ENCODE measurements at places on chromosomes 12 and 14.

DNA sequence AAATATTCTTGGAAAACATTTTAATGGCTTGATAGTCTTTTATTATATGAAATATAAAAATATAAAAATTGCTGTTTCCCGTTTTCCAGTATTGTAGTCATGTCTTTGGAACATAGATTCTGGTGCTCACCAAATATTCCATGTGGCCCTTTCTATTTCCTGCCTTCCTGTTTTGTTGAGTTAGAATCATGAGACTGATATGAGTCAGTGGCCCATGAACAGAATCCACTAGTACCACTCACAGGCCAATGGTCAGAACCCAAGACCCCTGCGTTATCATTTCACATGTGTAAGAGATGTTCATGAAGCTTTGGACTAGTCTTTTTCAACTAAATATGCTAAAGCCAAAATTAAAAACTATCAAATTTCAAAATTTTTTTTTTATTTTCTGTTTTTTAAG, 56.9 kb downstream of the BICD1 start:
- DNase-seq, result peak; percentile 53

DNA sequence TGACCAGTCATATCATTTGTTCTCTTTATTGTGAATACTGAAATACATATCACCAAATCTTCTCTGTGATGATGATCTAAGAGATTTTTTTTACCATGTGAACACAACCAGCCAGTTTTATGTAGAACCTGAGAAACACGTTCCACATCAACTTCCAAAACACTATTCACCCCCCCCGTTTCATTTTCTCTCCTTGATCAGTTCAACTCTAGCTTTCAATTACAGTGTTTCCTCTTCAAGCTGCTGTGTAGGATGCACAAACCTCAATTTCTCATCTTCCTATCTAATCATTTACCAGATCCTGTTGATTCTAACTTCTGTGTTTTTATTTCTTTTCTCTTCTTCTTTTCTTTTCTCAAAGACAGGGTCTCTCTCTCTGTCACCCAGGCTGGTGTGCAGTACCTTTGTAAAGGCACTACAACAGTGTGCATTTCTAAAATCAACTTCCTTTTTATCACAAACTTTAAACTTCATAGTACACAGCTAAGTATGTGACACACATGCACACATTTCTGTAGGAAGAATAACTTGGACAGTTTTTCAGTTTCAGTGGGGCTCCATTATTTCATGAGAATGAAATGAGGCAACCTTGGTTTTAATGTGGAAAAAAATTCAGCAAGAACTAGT, 149.9 kb upstream of the FBXO33 start:
- no peak for DNase-seq

- no peak for DNase-seq
These were observed 44.3 kb downstream of the TMTC1 start for GRCh38 chr12:29739279-29739991.

GRCh38 chr12:109880043-109880931, at the start of gene GLTP:
GLTP (minus strand) TSS chr12:109880541; CDS start chr12:109880374, 167 bp downstream.
- peak; percentile 87 for DNase-seq

DNA sequence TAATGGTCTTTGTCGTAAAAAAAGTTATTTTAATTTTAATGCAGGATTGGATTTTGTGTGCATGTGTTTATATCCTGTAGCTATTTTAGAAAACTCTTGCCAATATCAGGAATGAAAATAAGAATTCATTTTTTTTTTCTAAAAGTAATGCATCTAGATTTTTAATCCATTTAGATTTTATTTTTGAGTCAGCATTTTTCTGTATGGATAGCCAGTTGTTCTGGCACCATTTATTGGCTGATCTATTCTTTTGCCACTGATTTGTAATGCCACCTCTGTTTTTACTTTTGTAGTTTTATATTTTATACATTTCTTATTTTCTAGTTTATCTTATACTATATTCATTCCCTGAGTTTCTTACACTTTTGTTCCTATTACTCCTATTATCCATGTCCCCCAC, 343.0 kb downstream of the FOXG1 start:
- no peak for DNase-seq

DNA sequence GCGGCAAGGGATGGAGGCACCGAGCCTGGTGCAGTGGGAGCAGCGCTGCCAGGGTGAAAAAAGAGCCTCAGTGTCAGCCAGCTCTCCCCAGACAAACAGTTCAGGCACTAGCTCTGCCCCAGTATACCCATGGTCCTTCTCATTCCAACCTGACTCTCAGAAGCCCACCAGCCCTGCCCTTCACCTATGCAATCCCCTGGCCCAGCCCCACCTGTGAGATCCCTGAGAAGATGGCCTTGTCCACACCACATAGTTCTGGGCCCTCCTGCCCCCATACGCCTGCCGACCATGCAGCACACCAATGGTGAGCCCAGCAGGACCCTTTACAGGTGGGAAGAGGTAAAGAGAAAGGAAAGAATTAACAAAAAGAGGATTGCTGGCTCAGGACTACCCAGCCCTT, 6.5 kb downstream of the KMT2D start:
- no peak for DNase-seq

GRCh38 chr12:102816816-102817434, 100.1 kb downstream of the PAH start:
- peak; percentile 53 for DNase-seq

- no peak for DNase-seq
These were observed 10.2 kb downstream of the TPCN1 start for GRCh38 chr12:113231235-113232088.

- no peak for DNase-seq
These were observed 60.1 kb upstream of the EIF5 start for GRCh38 chr14:103273745-103274615.

DNA sequence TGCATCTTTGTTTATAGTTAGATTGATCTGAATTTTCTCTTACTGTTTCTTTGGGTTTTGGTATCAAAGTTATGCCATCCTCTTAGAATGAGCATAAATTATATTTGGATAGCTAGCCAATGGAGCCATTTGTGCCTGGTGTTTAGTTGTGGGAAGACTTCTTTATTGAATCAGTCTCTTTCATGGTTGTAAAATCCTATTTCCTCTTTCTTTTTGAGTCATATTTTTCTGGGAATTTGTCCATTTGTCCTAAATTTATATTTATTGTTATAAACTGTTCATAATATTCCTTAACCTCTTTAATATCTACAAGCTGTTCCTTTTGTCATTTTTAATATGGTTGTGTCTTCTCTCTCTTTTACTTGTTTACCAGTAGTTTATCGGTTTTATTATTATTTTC, 462.5 kb downstream of the AEBP2 start:
- DNase-seq, result no peak

GRCh38 chr12:72207486-72208409, 64.4 kb upstream of the TRHDE start:
- DNase-seq, result no peak

- no peak for DNase-seq
These were observed 249.1 kb downstream of the AKAP6 start for GRCh38 chr14:32578181-32578580.

DNA sequence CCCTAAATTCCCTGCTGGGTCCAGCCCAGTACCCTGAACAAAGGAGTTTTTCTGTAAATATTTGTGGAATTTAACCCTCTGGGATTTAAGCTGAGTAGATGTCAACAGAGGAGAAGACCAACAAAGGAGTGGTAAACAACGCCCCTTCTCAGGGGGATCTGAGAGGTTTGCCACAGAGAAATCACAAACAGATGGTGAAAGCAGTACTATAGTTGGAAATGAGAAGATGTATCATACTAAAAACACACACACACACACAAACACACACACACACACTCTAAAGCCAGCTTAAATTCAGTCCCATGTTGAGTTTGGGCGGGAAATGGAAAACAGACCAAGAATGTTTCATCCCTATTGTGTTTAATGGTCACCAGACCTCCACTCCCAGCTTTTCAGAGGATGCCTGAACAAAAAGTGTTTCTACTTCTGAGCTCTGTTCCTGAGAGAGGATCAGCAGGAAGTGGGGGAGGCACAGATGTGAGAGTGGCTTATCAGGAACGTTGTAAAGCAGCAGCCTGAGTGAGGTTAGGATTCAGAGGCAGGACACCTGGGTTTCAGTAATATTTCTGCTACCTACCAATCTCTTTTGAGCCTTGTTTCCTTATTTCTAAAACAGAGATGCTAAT, 3.2 kb downstream of the BIN2 start:
- no peak for DNase-seq

GRCh38 chr12:53279283-53279869, 11.3 kb downstream of the ESPL1 start:
- DNase-seq, result no peak

- peak; percentile 98 for DNase-seq
These were observed at the start of gene CRADD for GRCh38 chr12:93677195-93678064. CRADD (plus strand) TSS chr12:93677375.

DNA sequence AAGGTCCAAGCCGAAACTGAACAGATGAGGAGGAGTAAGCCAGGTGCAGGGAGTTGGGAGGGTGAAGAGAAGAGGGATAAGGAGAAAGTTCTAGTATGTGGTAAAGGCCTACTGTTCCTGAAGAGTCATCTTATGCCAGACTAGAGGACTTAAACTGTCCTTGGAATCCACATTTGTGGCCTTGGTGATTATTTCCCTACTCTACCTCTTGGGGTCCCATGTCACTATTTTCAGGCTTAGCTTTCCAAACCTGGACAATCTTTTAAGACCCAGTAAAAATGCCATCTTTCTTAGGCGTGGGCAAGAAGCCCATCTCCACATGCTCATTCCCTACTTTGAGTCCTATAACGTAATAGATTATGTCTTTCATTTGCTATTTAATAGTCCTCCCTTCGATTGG, 40.1 kb upstream of the CRY1 start:
- DNase-seq, result peak; percentile 31

DNA sequence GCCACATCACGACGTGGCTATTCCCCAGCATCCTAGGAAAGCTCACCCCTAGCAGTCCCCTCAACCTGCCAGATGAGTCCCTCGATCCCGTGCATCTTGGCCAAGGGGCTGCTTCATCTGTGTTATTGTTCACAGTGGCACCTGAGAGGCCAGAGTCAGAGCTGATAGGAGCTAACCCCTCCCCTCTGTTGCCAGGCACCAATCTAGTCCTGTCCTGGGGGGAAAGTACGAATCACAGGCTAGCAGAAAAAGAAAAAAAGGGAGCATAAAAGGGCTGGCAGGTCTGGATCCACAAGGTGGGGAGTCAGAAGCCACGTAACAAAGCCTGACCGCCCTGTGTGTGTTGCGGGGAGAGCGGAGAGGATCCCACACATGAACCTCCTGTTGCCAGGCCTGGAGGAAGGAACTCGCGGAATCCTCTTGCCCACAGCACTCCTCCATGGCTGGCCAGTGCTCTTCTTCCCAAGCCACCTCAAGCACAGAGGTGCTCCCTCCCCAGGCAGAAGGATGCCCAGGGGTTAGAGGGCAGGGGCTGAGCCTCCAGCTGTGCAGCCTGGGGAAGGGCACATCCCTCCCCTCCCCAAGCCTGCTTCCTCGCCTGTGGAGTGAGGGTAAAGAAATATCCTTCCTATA, 91.8 kb downstream of the ITPK1 start:
- no peak for DNase-seq

DNA sequence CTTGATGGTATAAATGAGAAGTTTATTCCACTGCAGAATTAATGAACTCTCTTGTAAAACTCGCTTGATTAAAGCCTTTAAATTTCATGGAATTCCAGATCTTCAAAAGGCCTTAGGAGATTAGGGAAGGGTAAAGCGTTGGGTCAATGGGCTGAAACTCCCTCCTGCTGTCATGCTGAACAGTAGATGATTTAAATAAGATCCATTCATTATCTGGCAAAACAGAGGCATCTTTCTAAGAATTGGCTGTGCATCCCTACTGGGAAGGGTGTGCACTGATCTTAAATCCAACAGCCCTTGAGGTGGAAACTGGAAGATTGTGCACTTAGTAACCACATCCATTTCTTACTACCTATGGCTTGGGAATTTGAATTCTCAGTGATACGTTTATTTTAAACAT, 56.0 kb downstream of the PLCZ1 start:
- no peak for DNase-seq

DNA sequence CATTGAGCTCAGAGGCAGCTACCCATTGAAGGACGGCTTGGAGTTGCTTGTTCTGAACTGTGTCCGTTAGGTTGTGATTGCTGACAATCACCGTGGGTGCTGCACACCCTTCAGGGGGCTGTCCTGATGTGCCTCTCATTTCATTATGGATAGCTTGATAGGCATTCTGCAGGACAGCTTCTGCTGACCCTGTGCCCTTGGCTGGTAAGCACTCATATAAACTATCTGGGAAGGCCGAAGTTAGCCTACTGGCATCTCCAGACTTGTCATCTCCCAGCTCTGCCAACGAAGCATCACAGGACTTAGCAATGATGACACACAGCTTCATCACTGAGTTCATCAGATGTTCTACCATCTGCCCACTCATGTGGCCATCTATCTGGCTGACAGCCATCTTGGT, 22.3 kb downstream of the AKAP3 start:
- DNase-seq, result no peak

GRCh38 chr12:49287876-49288275, 7.1 kb upstream of the PRPH start:
- DNase-seq, result no peak

Measured in ELR (cell line).